ENCODE measurements at places on chromosomes 5 and 9.

DNA sequence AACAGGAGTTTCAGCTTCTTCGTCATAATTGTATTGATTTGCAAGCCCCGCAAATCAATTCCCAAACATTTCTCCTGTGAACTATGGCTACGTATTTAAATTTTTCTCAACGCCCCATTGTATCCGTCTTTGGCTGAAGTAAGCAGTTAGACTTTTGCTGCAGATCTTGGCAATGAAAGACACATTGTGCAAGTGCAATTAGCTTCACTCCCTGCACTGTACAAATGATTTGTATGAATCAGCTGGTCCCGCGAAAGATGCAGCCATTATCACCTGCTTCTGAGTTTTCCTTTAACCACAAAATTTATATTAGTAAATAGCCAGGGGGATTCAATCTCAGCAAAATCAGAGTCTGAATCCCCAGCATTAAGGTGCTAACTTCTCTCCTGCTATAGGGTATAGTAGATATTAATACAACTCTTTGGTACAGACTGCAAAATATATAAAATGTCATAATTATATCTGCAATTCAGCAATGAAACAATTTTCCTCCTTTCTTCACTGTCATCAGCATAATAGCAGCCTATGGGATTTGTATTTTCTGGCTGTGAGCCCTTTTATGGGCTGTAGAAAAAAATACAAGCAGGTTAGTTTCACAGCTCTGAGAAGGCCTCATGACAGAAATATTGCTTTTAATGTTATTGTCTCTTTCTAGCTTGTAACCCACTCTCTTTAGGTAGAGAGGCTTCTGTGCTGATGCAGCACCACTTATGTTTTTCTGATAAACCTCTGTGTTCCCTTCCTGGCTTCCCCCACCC lies 68.4 kb upstream of the SMARCA2 start:
- no peak for DNase-seq

GRCh38 chr5:7578071-7578470 lies 182.1 kb downstream of the ADCY2 start:
- no peak for DNase-seq

GRCh38 chr9:78150312-78150982 lies 85.4 kb upstream of the CEP78 start:
- no peak for DNase-seq

DNA sequence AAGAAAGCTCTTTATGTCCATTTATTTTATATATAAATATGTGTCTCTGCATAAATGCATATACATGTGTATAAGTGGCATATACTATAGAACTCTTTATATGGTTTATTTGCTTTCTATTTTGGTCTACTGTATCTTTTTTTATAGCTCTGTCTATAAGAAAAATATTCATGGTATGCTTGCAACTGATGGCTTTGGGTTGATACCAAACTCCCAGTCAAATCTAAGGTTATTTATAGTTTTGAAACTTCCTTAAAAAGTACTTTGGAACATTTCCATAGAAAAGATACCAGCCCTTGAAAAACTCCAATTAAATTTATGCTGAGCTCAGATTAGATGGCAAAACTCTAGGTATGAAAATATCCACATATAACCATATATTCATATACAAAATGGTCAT lies 120.0 kb upstream of the KLF9 start:
- no peak for DNase-seq

- no peak for DNase-seq
These were observed 12.2 kb upstream of the SLC44A1 start for GRCh38 chr9:105232207-105232606.

GRCh38 chr5:151950706-151951105 lies 26.1 kb upstream of the GLRA1 start:
- no peak for DNase-seq

All from activated CD8-positive, alpha-beta memory T cell treated with anti-CD3 and anti-CD28 coated beads, Interleukin-2, amount 50 U/mL, for 4 hours (primary cell).